ENCODE measurements at places on chromosomes 12 and 14. TPM values are rescaled to one million over a fixed set of nuclear protein-coding genes. Genes with fewer than 3 reads are reported as not detected.

AMDHD1 gene
- total RNA-seq: 0.55 TPM

AKAP6 gene
- 25.5 TPM for total RNA-seq

ERP27 gene
- total RNA-seq: not detected

LYZ gene
- 70.6 TPM for total RNA-seq

HAL gene
- not detected for total RNA-seq

TSPAN19 gene
- total RNA-seq: not detected

PLEKHG7 gene
- 0.41 TPM for total RNA-seq
